A549 treated with Mapracorat at 1 μM for 4 hours (cell line): ENCODE measurements at places on chromosomes 16 and 17. TPM values are rescaled to one million over a fixed set of nuclear protein-coding genes. Genes with fewer than 3 reads are reported as not detected.

Gene ZSCAN32
- 10.7 to 16.3 TPM (median 14.0 TPM) in 5 replicates for total RNA-seq

Gene TPSAB1
- 0.15 TPM in 1 of 5 replicates, not detected in the others for total RNA-seq

Gene NACA2
- total RNA-seq = not detected in 5 replicates

Gene CIBAR2
- total RNA-seq = 0.07 TPM in 1 of 5 replicates, not detected in the others

Gene RCVRN
- not detected in 5 replicates for total RNA-seq

Gene MYH1
- not detected in 5 replicates for total RNA-seq

Gene CDH3
- total RNA-seq = 0.16 to 0.41 TPM (median 0.24 TPM) in 5 replicates

Gene CRYBA1
- 0.27 TPM in 1 of 5 replicates, not detected in the others for total RNA-seq

Gene SKAP1
- total RNA-seq = 0.45 TPM in 1 of 5 replicates, not detected in the others

Gene TK1
- 219 to 248 TPM (median 237 TPM) in 5 replicates for total RNA-seq

Gene MYH2
- not detected in 5 replicates for total RNA-seq

Gene DNAI2
- not detected in 5 replicates for total RNA-seq

Gene NFATC2IP
- total RNA-seq = 18.0 to 32.6 TPM (median 24.3 TPM) in 5 replicates

Gene CLEC18C
- total RNA-seq = 0.06 to 0.16 TPM in 2 of 5 replicates, not detected in the others

Gene PKD1
- 33.0 to 58.8 TPM (median 49.3 TPM) in 5 replicates for total RNA-seq
